Mammary microvascular endothelial cell (primary cell): ENCODE measurements at places on chromosomes 1 and 21. TPM values are rescaled to one million over a fixed set of nuclear protein-coding genes. Genes with fewer than 3 reads are reported as not detected.

The CD5L gene
- total RNA-seq: not detected in 2 replicates

The PRDM16 gene
- not detected in 2 replicates for total RNA-seq

The HCRTR1 gene
- total RNA-seq: 0.13 and 0.30 TPM in 2 replicates

The PRDX6 gene
- 212 and 230 TPM in 2 replicates for total RNA-seq

The RAB3B gene
- total RNA-seq: 1.7 and 2.1 TPM in 2 replicates

The MRAP gene
- total RNA-seq: not detected in 2 replicates

The S100B gene
- not detected in 2 replicates for total RNA-seq

The DNAJC28 gene
- 0.64 and 2.8 TPM in 2 replicates for total RNA-seq

The HOOK1 gene
- total RNA-seq: not detected in 2 replicates

The FCGR3A gene
- total RNA-seq: not detected in 2 replicates

The RIT1 gene
- 31.4 and 38.4 TPM in 2 replicates for total RNA-seq

The SPRR3 gene
- total RNA-seq: not detected in 2 replicates

The LRRIQ3 gene
- total RNA-seq: 0.27 and 0.34 TPM in 2 replicates

The MYOC gene
- total RNA-seq: not detected in 2 replicates
